ENCODE measurements at places on chromosomes 5 and 9. TPM values are rescaled to one million over a fixed set of nuclear protein-coding genes. Genes with fewer than 3 reads are reported as not detected.

- no peak for DNase-seq
Measured at GRCh38 chr5:71769287-71769686, 50.2 kb downstream of the CARTPT start.

- DNase-seq = no peak
Measured at GRCh38 chr5:14659821-14660607, 4.5 kb upstream of the OTULIN start.

Gene TEX10
- 44.2 TPM for total RNA-seq

Gene SLC36A3
- total RNA-seq = not detected

DNA sequence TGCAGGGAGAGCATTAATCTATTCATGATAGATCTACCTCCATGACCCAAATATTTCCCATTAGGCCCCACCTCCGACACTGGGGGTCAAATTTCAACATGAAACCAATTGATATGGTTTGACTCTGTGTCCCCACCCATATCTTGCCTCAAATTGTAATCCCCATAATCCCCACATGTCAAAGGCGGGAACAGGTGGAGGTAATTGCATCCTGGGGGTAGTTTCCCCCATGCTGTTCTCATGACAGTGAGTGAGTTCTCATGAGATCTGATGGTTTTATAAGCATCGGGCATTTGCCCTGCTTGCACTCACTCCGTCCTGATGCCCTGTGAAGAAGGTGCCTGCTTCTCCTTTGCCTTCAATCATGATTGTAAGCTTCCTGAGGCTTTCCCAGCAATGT is 153.5 kb downstream of the SV2C start:
- no peak for DNase-seq

Gene CCNJL
- 29.7 TPM for total RNA-seq

- DNase-seq = no peak
Measured at GRCh38 chr5:91541696-91542095, 158.6 kb upstream of the ARRDC3 start.

- DNase-seq = no peak
Measured at GRCh38 chr5:148540647-148541046, 113.7 kb downstream of the HTR4 start.

DNA sequence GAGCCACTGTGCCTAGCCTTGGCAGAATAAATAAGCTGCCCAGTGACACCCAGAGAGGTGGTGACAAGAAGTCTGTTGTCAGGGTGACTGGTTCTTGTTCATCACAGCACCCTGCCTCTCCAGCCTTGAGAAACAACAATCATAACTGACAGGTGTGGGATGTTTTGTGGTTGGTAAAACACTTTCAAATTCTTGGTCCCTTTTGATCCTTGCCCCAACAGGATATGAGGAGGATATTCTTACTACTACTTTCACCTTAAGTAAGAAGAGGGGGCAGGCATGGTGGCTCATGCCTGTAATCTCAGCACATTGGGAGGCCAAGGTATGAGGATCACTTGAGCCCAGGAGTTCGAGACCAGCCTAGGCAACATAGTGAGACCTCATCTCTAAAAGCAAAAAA is 14.2 kb upstream of the FRRS1L start:
- no peak for DNase-seq

GRCh38 chr5:30600892-30601291 is 592.6 kb upstream of the CDH6 start:
- DNase-seq = no peak

- DNase-seq = no peak
Measured at GRCh38 chr5:167982-168660, 23.2 kb upstream of the LRRC14B start.

Gene PCDHGA4
- 0.93 TPM for total RNA-seq

- DNase-seq = no peak
Measured at GRCh38 chr5:36301858-36302603, at the start of gene RANBP3L. Gene RANBP3L, minus strand, starts transcription at chr5:36301902. Its CDS starts 486 bp downstream, at chr5:36301416.

GRCh38 chr5:153835891-153836515 is 202.7 kb downstream of the FAM114A2 start:
- no peak for DNase-seq

DNA sequence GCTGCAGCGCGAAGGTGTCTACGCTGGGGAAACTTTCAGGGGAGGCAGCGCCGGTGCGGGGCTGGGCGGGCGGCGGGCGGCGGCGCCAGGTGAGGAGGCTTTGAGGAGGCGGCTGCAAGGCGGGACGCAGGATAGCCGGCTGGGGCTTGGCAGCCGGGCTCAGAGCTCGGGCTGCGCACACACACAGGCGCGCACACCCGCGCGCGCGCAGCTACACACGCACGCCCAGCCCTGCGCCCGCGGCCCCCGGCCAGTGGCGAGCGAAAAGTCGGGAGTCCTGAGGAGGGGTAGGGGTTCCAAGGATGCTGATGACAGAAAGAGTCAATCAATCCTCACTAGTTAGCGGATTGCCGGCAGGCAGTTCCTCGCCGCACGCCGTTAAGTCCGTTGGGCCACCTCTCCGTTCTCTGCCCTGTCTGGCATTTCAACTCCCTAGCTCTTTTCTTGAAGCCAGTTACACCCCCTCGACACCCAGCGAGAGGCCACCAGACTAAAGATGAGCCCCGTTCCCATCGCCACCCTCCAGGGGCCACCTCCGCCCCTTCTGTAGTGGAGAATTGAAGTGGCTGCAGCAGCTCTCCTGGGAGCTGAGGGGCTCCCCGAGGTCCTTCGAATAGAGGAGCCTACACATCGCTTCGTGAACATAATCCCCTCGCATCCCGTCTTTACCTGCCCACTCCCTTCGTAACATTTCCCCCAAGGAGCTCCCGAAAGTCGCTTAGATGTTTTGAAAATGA is 1640.3 kb upstream of the C9orf72 start:
- peak; percentile 21 for DNase-seq

Gene CDKN2B
- total RNA-seq = not detected

DNA sequence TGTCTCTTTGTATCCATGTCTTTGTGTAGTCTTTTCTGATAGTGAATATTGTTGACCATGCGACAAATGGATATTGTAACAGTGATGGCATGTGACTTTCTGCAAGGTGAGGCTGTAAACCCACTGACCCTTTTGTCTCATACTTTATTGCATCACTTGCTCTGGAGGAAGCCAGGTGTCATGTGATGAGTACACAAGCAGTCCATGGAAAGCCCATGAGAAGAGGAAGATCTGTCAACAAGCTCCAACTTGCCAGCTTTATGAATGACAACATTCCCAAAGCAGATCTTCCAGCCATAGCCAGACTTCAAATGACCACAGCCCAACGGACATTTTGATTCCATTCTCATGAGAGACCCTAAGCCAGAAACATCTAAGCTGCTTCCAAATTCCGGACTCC is 450.1 kb upstream of the ACTBL2 start:
- no peak for DNase-seq

DNA sequence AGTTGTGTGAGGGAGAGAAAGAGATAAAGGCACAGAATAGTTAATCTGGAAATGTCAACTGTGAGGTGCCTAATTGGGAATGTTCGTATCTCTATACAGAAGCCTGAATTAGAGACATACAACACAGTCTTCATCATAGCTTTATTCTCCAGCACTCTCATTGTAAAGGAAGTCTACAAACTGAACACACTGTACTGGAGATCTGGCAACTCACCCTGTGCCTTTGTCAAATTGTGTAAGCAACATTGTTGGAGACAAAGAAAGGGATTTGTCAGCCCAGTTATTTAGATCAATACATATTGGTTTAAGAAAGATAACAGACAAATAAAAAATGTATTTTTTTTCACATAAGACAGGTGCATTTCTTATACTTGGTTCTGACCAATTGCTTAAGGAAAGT is 832.9 kb upstream of the DMAC1 start:
- DNase-seq = no peak

- no peak for DNase-seq
Measured at GRCh38 chr9:109477258-109478050, 20.7 kb downstream of the PTPN3 start.
